Subcutaneous adipose tissue (tissue), 4 donors: ENCODE measurements at places on chromosomes 2 and 18. TPM values are rescaled to one million over a fixed set of nuclear protein-coding genes. Genes with fewer than 3 reads are reported as not detected.

Gene FBXO48
- total RNA-seq, result 1.9 TPM

Gene CROCC2
- total RNA-seq, result not detected

Gene DUSP19
- 1.5 TPM for total RNA-seq

Gene PMAIP1
- total RNA-seq, result 2.0 TPM

Gene HOXD10
- total RNA-seq, result not detected

Gene TXNDC2
- not detected for total RNA-seq

Gene ASB1
- total RNA-seq, result 17.2 TPM

Gene COL4A3
- total RNA-seq, result 7.7 TPM
